HFFc6 (cell line): ENCODE measurements at places on chromosomes 12 and 14. TPM values are rescaled to one million over a fixed set of nuclear protein-coding genes. Genes with fewer than 3 reads are reported as not detected.

DNA sequence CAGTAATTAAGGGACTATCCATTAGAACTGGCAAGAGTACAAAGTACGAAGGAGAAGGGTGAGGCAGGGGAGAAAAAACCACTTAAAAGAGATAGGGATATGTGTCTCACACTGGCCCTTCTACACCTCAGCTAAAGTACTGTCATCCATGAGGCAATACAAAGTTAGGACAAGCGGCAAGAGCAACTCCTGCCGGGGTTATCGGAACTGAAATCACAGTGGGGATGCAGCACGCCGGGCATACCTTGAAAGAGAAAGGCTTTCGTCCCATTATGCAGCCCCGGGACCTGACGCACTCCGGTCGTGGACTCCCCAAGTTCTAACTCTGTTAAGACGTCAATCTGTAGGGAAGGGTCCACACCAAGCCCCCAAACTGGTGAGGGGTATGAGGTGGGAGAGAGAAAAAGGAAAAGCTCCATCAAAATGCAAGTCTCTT, 1.1 kb downstream of the NELL2 start:
- no peak for DNase-seq

DNA sequence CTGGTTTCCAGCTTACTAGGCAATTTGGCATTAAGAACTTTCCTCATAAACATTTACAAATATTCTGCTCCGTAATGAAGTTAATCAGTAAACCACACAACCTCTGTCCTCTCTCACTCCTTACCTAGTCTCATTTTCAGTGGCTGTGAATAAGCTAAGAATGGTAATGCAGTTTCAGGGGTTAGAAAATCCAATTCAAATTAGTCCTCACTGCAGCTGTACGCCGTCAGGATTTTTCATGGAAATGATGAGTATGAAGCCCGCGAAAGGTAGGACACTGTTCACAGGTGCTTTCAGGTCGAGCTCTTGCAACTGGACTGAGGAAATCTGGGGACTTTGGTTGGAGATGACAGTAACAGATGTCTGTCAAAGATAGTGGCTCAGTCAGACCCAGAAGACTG, 29.6 kb downstream of the NR1H4 start:
- DNase-seq, result no peak

DNA sequence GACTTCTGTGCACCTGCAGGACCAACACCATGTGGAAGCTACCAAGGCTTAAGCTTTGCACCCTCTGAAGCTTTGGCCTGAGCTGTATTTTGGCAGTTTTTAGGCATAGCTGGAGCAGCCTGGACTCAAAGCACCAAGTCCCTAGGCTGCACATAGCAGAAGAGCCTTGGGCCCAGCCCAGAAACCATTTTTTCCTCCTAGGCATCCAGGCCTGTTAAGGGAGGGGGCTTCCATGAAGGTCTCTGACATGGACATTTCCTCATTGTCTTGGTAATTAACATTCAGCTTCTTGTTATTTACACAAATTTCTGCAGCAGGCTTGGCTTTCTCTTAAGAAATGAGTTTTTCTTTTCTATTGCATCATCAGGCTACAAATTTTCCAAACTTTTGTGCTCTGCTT, 475.8 kb upstream of the FLRT2 start:
- no peak for DNase-seq

GRCh38 chr12:31682136-31682962, 22.9 kb downstream of the ETFBKMT start:
- DNase-seq, result peak; percentile 73

- DNase-seq, result no peak
Measured at GRCh38 chr12:87807086-87807485, 222.1 kb downstream of the C12orf50 start.

DNA sequence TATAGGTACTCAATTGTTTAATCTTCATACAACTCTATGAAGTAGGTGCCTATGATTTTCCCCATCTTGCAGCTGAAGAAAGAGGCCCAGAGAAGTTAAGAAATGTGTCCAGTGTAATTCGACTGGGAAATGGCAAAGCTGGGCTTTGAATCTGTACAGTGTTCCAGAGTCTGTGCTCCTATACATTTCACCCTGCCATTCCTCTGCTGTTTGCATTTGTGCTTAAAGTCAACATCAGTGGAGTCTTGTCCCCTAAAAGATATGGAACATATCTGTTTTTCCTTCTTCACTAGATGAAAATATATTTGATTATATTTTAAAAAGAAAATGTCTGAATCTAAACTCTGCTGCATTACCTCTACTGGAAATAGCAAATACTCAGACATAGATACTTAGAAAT, 88.6 kb downstream of the SEC23A start:
- no peak for DNase-seq

DNA sequence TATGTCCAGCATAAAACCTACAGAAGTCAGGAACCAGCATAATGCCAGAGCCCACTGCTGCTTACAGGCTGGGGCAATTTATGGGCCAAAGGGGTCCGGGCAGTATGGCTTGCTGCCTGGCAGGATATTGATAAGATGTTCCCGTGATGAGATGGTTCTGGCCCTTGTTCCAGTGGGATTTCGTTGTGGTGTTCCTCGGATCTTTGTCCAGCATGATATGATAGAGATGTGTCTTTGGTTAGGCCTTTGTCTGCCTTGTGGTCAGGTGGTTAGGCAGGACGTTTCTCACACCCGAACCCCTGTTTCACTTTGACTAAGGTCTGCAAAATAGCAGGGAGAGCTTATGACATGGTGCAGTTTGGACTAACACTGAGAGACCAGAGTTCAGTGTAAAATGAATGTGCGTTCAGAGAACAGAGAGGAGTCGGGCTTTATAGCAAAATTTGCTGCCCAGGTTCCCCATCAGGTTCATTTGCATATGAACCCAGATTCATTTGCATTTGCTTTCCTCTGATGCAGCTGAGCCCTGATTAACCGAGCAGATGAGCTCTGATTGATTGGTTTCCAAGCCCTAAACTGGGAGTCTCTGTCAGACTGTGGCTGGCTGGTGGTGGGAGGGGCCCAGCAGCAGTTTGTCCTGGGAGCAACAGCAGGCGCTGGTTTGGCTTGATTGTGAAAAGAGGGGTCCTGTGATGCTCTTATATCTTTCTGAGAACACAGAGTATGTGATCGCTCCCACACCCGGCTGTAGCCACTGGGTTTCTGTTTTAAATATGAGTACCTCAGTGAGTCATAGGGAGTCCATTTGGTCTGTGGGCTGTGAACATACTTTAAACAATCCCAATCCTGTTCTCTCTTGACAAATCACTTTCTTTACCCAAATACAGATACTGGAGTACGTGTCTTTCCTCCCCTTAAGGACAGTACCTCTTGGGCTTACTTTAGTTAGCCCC, 156.3 kb upstream of the PZP start:
- DNase-seq, result peak; percentile 21

GRCh38 chr14:20428802-20429201, 7.2 kb downstream of the KLHL33 start:
- no peak for DNase-seq

GRCh38 chr12:13167226-13167625, 29.3 kb upstream of the EMP1 start:
- peak; percentile 30 for DNase-seq

GRCh38 chr12:15756822-15757221, 32.4 kb downstream of the EPS8 start:
- peak; percentile 53 for DNase-seq

GRCh38 chr14:78872837-78873236, 702.7 kb downstream of the NRXN3 start:
- no peak for DNase-seq

- no peak for DNase-seq
Measured at GRCh38 chr14:104541905-104542465, 37.6 kb upstream of the C14orf180 start.

GRCh38 chr12:948238-948637, 1.3 kb downstream of the RAD52 start:
- DNase-seq, result no peak

- DNase-seq, result no peak
Measured at GRCh38 chr14:99263564-99264330, 8.2 kb downstream of the BCL11B start.

DNA sequence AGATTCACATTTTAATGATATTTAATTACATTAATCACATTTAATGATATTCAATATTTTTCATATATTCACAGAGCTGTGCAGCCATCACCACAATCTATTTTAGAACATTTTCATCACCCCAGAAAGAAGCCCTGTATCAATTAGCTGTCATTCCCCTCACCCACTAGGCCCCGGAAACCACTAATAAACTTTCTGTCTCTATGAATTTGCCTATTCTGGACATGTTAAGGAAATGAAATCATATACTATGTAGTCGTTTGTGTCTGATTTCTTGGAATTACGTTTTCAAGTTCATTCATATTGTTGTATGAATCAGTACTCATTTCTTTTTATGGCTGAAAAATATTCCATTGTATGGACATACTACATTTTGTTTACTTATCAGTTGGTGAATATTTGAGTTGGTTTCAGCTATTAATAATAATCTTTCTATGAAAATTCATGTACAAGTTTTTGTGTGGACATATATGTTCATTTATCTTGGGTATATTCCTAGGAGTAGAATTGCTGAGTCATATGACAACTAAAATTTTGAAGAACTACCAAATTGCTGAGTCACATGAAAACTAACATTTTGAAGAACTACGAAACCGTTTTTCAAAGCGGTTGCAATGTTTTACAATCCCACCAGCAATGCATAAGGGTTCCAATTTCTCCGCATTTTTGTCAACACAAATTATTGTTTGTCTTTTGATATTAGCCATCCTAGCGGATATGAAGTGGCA, 11.7 kb upstream of the OTOGL start:
- DNase-seq, result no peak

GRCh38 chr12:52800259-52800917, 4.5 kb upstream of the KRT3 start:
- DNase-seq, result no peak

DNA sequence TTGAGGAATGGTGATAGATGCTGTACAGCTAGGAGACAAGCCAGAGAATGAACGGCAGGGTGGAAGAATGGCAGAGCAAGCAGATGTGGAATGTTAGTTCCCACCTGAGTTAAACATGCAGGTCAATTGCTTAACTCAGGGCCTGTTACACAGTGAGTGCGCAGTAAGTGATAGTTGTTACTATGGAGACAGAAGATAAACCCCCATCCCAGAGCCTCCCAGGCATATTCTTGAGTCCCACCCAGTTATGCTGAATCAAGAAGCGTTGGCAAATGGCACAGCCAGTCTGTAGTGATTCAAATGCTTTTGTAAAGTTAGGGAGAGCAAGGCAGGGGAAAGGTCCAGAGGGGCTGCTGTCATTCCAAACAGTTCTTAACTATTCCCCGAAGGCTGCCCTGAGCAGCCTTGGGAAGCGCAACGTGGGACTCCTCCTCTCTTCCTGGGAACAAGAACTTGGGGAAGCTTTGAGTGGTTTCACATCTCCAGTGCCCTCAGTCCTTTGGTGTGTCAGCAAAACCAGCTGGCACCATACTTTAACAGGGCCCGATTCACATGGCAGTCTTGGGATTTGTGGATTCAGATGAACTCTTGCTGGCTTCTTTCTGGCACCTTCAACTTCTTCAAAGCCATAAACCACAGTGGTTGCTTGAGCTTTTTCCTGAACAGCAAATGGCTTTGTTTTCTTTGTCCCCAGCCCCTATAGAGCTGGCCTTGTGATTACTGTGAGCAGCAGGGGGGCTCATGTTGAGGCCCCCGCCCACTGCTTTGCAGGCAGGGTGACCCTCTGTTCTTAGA, 66.4 kb downstream of the PPM1A start:
- no peak for DNase-seq

Gene GLIPR1
- 226 and 269 TPM in 2 replicates for total RNA-seq

Gene CISTR
- not detected in 3 replicates for total RNA-seq

Gene SALL2
- total RNA-seq, result 0.57 to 3.2 TPM (median 2.0 TPM) in 3 replicates

Gene CRIP1
- total RNA-seq, result 5.4 and 55.2 TPM in 2 replicates

Gene DHRS4L2
- 19.6 to 23.6 TPM (median 21.8 TPM) in 3 replicates for total RNA-seq

Gene DTD2
- total RNA-seq, result 24.9 to 28.4 TPM (median 26.5 TPM) in 3 replicates
